ENCODE measurements at places on chromosomes 2 and 18.

DNA sequence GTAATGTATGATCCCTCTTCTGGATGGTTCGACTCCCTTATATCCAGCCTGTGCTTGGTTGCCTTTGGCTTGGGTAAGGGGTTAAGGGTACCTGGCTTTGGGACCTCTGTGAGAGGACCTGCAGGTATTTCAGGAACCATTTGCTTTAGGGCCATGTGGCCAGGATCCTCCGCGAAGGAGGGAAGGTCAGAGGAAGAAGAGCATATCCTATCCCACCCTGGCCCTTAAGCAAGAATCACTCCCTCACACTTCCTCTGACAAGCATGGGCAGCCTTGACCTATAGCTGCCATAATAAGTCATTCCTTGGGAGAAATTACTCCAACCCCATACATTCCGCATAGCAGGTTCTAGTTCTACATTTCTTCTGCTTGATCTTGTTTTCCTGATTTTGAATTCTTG, 59.1 kb upstream of the TXNDC2 start:
- no peak for DNase-seq

GRCh38 chr2:102399499-102400141, 23.3 kb upstream of the IL18RAP start:
- DNase-seq, result no peak

DNA sequence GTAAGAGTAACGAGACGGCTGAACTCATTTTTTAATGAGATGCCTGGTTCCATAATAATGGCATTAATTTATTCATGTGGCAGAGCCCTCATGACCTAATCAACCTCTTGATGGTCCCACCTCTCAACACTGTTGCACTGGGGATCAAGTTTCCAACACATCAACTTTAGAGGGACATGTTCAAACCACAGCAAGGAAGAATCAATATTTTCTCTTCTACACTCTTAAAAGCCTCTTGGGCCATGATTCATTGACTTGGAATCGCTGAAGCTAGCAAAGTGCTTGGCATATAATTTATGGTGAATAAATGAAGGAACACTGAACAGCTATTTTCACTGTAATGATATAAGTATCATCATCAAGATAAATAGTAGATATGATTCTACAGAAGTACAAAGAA, 333.0 kb downstream of the TNS1 start:
- DNase-seq, result no peak

DNA sequence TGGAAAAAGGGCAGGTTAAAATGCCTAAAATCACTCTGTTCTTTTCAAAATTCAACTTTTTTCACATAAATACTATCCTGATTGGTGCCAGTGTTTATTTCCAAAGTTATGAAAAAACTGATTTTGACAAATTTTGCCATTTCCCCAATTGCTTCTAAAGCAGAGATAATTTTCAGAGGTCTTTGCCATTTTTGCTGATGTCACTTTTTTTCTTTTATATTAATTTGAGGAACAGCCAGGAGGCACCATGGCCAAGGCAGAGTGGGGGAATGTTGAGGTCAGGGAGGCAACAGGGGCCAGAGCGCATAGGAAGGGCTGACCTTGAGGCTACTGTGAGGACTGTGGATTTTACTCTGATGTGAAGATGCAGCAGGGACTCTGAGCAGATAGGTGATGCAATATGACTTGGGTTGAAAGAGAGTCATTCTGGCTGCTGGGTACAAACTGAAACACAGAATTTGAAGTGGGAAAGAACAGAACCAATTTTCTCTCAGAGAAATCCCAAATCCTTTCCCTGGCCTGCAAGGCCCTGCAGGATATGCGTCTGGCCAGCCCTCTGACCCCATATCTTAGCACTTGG, 75.1 kb upstream of the LDAH start:
- DNase-seq, result no peak

DNA sequence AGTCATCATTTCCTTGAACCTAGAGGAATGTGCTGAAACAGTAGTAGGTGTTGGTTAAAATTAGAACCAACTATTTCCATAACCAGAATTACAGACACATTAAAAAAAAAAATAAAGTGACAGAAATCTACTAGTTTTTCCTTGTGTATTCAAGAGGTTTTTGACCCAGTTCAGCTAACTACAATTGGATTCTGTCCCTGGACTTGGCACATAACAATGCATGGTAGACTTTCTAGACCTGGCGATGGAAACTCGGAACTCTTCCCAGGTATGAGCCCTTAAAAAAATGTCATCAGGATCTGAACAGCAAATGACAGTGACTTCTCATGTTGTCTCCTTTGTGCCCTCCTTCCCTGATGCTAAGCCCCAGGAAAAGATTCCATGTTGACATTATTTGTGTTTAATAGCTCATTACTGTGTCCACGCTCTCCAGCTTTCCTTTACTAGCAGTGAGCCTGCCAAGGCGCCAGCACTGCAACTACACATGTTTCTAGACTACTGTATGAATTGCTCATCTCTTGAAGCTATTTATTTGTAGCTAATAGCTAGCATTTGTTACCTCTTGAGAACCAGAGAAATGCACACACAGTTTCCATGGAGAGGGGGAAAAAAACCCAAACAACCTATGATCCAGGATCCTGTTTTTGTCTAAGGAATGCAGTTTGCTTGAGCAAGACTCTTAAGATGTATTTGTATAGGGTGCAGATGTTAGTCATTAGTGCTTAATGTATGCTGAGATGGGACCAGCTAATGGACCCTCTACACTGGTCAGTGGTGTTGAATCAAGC, 148.5 kb downstream of the FMNL2 start:
- DNase-seq, result no peak

DNA sequence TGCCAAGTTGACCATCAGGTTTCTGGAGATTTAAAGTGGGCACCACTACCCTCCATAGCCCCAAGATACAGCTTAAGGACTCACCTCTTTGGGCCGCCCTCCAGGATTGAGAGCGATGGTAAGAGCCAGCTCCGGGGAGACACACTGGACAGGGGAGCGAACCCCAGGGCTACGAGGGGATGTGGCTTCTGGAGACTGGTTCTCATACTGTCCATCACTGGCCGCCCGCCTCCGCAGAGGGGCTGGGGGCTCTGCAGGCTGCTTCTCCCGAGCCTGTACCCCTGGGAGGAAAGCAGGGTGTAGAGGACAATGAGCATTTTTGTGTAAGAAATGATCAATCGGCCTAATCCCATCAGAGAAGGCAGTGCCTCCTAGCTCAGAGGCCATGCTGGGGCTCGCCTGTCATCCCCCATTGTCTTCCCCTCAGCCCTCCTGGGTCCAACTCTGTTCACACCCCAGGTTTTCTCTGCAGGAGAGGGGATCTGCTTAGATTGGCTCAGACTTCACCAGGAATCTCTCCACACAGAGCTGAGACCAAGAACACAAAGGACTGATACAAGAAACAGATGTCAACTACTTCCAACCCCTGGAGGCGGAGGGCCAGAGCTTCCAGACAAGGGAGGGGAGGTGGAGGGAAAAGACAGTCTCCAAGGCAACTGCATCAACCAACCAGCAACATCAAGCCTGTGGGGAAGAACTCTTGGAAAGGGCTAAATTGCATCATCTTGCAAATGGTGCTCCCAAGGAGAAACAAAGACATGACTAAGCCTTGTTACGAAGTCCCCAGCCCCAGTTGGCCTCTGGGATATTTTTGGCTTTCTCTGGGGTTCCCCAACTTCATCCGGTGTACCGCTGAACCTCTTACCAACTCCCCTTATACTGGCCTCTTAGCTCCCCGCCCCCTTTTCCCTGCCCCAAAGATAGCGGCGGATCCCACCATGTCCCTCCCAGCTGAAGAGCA, 166.6 kb downstream of the TNS1 start:
- DNase-seq, result no peak

Data from RWPE1 (cell line).